MV-4-11 (cell line): ENCODE measurements at places on chromosomes 11 and 22.

DNA sequence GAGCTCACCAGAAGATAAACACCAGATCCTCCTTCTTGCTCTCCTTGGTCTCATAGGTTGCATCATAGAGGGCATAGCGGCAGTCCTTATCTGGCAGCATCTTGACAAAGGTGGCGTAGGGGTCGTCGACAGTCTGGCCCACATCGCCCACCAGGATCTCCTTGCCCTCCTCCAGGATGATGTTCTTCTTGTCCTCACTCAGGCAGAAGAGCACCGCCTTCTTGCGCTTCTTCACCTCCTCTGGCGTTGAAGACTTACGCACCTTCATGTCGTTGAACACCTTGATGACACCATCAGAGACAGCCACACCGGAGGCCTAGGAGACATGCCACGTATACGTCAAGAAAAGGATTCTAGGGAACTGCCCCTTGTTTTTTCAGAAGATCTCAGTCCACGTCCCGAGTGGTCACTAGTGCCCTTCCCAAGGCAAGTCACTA, 2.0 kb downstream of the CFL1 start:
- no peak for DNase-seq

GRCh38 chr11:127997594-127997993, 589.8 kb downstream of the ETS1 start:
- DNase-seq = no peak

DNA sequence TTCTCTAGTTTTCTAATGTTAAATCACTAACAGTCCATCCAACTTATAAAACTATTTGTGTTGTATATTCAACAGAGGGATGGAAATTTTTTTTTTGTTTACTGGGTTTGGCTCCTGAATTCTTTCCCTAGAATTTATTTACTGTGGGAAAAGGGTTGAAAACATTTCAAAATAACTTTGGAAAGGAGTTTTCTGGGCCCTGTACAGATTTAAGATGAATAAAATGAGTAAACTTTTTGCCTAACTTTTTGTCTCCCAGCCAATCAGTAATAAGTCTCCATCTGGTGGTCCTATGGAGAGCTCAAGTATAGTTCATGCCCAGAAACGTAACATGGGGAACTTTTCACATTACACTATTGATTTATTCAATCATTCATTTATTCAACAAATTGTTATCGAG, 16.7 kb upstream of the PRSS23 start:
- no peak for DNase-seq

GRCh38 chr11:47254386-47254785, 3.4 kb upstream of the NR1H3 start:
- DNase-seq = no peak

DNA sequence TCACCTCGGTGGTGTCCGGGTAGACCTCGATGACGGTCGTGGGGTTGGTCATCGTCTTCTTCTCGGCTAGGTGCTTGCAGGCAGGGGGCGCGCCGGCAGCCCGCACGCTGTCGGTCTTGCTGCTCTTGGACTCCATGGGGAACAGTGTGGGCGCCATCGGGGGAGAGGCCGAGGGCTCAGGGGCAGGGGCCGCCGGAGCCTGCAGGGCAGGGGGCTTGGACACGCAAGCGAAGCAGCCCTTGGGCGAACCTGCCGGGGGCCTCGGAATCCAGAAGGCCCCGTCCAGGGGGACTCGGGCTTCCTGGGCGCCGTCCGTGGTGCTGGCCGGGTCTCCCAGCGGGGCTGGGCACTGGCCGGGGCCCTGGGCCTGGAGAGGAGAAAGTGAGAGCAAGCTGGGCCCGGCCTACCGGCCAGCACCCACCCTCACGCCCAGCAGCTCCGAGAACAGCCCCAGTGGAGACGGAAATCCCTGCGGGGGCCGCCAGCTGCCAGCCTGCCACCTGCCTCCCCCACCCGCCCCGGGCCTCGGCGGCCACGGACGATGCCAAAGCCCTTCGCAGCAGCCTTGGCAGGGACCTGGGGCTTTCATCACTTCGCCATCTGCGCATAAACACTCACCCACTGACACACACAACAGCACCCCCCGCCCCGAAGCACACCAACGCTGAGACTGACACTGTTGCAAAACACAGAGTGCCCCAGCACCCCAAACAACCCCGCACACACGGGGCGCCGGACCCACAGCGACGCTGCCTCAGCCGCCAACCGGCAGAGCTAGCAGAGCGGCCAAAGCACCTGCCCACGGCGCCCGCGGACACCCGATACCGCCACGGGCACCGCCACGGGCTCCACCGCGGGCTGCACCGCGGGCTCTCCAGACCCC, 2.4 kb downstream of the IFITM10 start:
- DNase-seq = no peak

DNA sequence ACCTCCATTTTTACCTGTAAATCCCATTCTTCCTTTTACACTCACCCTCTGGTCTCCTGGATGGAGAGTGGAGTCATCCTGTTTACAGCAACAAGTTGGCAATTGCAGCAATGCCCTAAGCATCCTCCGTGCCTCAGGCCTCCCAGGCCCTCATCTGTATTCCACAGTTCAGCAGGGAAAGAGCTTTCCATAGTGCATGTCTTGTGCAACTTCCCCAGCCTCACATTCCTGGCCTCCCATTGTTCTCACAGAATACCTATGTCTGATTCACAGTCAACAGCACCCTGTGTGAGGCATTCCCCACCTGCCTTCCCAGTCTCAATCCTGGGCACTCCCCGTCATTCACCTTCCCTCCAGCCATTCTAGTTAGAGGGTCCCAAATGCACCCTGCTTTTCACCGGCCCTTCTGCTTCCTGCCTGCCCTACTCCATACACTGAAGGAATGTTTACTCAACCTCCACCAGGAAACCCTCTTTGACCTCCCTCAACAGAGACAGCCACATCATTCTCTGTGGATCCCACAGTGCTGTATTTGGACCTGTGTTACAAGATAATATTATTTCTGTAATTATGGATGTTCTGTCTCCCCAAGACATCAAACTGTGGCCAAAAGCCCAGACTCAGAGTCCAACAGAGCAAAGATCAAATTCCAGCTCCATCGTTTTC, 405.7 kb downstream of the BUD13 start:
- no peak for DNase-seq

GRCh38 chr11:82080160-82080559, 653.5 kb downstream of the FAM181B start:
- no peak for DNase-seq
